ENCODE measurements at places on chromosomes 13 and 19. TPM values are rescaled to one million over a fixed set of nuclear protein-coding genes. Genes with fewer than 3 reads are reported as not detected.

KLK2 gene
- total RNA-seq = not detected

LGALS7B gene
- total RNA-seq = not detected

DNA sequence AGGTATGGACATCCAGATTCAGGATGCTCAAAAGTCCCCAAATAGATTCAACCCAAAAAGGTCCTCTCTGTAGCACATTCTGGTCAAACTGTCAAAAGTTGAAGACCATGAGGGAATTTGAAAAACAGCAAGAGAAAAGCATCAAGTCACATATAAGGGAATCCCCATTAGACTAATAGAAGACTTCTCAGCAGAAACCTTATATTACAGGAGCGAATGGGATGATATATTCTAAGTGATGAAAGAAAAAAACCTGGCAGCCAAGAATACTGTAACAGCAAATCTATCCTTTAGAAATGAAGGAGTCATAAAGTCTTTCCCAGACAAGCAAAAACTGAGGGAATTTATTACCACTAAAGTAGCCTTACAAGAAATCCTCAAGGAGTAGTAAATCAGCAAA, 29.7 kb downstream of the FXYD5 start:
- H3K27me3 ChIP-seq = no peaks in the 10 kb centered on the region
- H3K27ac ChIP-seq = no peak overlapping the region

DNA sequence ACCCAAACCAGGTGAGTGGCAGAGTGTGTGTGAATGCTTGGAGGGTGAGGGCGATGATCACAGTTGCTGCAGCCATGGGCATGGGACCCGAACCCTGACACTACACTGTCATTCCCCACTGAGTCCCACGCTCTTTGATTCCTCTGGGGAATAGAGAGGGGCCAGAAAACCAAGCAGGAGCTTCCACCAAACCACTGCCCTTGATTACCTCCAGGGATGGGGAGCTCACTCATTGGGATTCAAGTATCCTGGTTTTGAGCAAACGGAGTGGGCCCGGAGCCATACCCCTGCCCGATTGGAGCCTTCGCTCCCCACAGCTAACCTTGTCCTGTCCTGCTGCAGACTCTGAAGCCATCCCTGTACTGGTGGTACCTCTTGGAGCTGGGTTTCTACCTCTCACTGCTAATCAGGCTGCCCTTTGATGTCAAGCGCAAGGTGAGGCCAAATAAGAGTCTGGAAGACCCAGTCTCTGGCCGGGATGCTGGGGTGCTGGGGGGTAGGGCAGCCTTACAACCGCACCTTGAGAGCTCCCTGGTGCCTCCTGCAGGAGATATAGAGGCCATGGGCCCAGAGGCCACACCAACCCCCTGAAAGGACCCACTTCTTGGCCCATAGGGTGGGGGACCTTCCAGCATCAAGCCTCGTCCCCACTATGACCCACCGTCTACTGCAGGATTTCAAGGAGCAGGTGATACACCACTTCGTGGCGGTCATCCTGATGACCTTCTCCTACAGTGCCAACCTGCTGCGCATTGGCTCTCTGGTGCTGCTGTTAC, 47.3 kb downstream of the CERS4 start:
- H3K36me3 ChIP-seq = no peaks in the 10 kb centered on the region
- DNase-seq = no peak
- no peak overlapping the region for H3K27ac ChIP-seq
- H3K4me1 ChIP-seq = no peaks in the 10 kb centered on the region

DNA sequence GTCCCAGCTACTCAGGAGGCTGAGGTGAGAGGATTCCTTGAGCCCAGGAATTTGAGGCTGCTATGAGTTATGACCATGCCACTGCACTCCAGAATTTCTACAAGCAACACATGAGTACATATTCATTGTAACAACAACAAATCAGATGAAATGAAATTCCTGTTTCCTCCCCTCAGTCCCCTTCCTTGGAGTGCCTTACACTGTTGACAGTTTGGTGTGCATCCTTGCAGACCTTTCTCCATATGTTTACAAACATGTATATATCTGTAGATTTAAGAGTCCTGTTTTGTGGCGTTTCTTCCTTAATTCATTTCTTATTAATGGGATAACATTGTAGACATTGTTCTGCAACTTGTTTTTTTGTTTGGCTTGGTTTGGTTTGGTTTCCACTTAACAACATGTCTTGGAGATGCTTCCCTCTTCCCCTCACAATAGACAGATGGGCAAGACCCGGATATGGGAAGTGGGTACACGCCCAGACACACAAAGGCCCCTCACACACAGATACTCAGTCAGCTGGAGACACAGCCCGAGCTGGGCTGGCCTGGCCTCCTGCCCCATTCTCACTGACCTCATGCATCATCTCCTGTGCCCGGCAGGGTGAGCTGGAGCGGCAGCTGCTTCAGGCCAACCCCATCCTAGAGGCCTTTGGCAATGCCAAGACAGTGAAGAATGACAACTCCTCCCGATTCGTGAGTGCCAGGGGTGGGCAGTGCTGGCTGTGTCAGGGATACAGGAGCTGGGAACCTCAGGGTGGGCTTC, 21.7 kb downstream of the MYH14 start:
- no peaks in the 10 kb centered on the region for H3K36me3 ChIP-seq
- DNase-seq = no peak
- H3K27ac ChIP-seq = no peak overlapping the region
- H3K4me1 ChIP-seq = no peaks in the 10 kb centered on the region
- H3K4me3 ChIP-seq = no peak overlapping the region

DNA sequence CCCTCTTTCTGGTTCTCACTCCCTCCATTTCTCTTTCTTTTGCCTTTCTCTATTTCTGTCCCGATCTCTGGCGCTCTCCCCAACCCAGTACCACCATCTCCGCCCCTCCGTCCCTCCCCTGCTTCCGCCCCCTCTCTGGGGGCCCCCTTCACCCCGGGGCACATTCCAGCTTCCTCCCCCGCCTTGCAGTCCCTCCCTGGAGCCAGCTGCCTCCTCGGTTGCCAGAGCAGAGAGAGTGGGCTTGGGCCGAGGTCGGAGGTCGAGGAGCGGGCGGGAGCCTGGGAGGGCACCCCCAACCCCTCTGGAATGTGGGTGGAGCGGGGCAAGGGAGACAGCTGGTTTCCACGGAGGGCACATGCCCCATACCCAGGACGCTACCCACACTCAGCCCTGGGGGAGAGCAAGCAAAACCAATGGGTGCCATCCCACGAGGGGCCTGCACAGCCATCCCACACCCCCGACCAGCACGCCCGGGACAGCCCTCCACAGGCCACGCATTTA, 6.5 kb upstream of the CIRBP start:
- H3K27me3 ChIP-seq = no peaks in the 10 kb centered on the region
- H3K4me3 ChIP-seq = no peak overlapping the region
- peaks cover 2% of the 10 kb centered on the region for H3K4me1 ChIP-seq
- peak overlapping the region; percentile 69 for H3K27ac ChIP-seq
- no peaks in the 10 kb centered on the region for H3K36me3 ChIP-seq

GRCh38 chr13:73417012-73417615, 358.3 kb downstream of the KLF5 start:
- no peak for DNase-seq
- no peak overlapping the region for H3K27ac ChIP-seq
- H3K4me1 ChIP-seq = no peaks in the 10 kb centered on the region
- H3K27me3 ChIP-seq = no peaks in the 10 kb centered on the region

DNA sequence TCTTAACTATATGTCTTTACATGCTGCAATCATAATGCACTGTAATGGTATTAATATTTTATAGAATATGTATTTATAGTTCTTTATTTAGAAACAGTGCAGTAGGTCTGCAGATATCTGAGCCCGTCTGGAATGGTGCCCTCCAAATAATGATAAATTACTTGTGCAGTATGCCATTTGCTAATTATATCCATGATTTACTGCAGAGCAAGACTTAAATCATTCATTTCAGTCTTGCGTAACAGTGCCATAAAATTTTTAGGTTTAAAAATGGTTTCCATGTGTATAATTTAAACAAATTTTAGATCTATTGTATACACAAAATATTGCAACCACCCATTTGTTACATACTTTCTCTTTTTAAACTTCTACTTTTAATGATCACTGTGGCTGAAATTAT, 175.1 kb downstream of the ZNF536 start:
- H3K4me1 ChIP-seq = no peaks in the 10 kb centered on the region
- no peaks in the 10 kb centered on the region for H3K36me3 ChIP-seq
- no peak overlapping the region for H3K4me3 ChIP-seq
- H3K27me3 ChIP-seq = no peaks in the 10 kb centered on the region
- H3K27ac ChIP-seq = no peak overlapping the region

DGKH gene
- 28.9 TPM for total RNA-seq

DNA sequence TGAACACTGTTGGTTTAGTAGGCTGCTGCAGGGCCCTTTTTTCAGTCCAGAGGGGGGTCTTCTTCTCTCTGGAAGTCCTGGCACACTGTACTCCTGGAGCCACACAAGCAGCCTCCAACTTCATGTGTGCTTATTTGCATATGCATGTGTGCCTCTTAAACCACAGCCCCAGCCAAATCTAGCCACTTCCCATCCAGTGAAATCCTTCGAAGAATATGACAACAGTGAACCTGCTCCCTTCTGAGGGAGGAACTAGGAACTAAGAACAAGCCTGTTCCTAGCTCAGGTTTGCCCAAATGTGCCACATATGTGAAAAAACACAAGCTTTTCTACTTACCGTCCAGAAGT, 348.5 kb downstream of the FOXO1 start:
- no peaks in the 10 kb centered on the region for H3K4me1 ChIP-seq
- H3K27ac ChIP-seq = no peak overlapping the region
- no peaks in the 10 kb centered on the region for H3K36me3 ChIP-seq
- no peak overlapping the region for H3K4me3 ChIP-seq
- DNase-seq = no peak
- H3K27me3 ChIP-seq = no peaks in the 10 kb centered on the region
